ENCODE measurements at places on chromosomes 12 and 14. TPM values are rescaled to one million over a fixed set of nuclear protein-coding genes. Genes with fewer than 3 reads are reported as not detected.

Gene RNASE1
- 406 TPM for total RNA-seq

Gene SNRPF
- 4.3 TPM for total RNA-seq

Gene ZNF410
- total RNA-seq = 59.2 TPM

GRCh38 chr12:111215881-111216280 lies 153.0 kb downstream of the PHETA1 start:
- no peak for ATAC-seq

DNA sequence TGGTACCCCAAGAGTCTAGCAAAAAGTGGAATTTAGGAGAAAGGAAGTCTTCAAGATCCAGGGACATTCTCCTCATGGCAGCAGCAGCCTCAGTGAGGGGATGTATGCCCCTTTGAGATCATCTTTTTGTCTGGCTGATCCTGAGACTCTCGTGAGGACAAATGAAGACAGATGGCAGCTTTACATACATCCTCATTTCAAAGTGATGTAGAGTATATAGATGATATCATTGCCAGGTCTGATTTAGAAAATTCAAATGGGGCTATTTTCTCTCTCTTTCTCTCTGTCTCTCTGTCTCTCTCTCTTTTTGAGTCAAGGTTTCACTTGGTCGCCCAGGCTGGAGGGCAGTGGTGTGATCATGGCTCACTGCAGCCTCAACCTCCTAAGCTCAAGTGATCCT lies 61.5 kb downstream of the E2F7 start:
- no peak for ATAC-seq

DNA sequence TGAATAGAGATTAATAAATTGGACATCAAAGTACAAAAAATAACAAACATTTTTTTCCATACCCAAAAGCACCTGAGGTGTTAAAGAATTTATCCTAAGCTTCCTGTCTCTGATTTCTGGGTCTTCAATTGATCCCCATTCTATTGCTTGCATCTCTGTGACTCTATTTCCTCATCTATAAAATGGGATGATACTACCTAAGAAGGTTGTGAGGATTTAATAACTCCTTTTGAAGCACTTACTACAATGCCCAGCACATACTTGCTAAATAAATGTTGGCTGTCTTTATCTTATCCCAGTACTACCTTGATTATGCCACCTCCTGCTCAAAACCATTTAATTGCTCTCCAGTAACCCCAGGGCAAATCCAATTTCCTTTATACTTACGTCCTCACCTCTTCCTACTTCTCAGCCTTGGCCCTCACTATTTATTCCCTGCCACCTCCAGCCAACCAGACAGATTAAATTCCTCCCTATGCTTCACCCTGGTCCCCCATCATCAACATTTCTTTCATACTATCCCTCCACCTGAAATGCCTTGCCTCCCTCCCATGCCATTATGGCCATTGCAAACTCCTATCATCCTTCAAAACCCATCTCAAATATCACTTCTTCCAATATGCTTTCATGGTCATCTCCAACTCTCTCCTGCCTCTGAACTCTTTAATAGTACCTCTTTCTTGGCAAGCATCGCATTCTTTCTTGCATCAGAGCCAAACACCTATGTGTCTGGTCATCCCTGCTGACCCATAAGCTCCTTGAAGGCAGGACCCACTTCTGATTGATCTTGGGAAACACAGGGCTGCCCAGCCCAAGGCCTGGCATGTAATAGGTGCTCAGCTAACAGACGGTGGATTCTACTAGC lies 7.9 kb upstream of the ASIC1 start:
- no peak for ATAC-seq

DNA sequence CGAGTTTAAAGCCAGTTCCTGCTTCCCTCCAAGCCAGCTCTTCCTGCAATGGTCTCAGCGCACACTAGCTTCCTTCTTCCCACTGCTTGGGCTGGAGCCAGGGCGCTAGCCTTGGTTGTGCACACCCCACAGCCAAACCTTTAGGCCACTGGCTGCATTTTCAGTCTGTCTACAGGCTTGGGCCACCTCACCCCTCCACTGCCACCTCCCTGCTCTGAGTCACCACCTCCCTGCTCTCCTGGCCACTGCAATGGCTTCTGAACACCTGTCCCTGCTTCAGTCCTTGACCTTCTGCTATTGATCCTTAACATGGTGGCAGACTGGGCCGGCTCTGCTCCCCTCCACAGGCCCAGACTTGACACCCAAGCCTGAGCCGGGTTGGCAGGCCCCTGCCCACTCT lies 151.1 kb downstream of the RBM19 start:
- ATAC-seq = no peak

- ATAC-seq = no peak
Measured at GRCh38 chr14:55190906-55191202, 531 bp downstream of the DLGAP5 start.

Measured in gastroesophageal sphincter (tissue), 4 donors.